ENCODE measurements at places on chromosomes 16 and 17.

- no peak for DNase-seq
These were observed 39.0 kb upstream of the LGALS9 start for GRCh38 chr17:27591986-27592385.

DNA sequence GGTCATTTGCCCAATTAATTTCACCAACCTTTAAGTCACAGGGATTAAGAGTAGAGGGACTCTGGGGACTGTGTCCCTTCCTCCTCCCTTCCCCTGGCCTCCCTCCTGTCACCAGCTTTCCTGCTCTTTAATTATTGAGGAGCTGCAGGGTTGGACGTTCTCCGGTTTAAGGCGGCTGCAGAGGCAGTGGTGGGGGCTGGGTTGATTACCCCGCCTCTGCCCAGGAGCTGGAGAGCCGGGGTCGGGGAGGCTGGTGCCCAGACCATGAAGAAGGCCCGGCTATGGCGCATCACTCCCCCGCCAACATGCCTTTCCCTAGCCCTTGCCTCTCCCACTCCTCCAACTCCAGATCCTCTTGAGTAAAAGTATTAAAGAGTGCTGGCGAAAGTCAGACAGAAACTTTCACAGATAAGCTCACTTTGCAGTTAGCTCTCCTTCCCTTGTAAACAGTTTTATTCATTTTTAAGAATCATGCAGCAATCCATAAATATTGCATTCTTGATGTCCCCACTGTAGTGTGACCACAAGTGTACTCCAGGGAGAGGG lies 1.1 kb upstream of the FOXJ1 start:
- DNase-seq, result no peak

DNA sequence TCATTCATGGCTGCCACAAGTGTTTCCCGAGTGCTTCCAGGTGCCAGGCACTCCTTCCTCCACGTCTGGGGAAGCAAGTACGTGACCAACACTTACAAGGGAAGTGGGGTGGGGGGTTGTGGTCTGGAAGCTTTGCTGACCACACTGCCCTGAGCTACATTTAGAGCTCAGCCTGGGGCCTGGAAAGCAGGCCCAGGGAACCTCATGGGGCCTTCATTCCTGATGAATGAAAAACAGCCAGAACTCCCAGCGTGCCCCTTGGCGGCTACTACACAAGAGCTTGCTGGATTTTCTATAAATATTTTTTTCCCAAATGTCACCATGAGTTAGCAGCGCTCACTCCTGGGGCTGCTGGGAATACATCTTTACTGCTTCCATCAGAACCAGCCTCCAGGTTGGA lies 73.3 kb downstream of the ABCC12 start:
- no peak for DNase-seq

DNA sequence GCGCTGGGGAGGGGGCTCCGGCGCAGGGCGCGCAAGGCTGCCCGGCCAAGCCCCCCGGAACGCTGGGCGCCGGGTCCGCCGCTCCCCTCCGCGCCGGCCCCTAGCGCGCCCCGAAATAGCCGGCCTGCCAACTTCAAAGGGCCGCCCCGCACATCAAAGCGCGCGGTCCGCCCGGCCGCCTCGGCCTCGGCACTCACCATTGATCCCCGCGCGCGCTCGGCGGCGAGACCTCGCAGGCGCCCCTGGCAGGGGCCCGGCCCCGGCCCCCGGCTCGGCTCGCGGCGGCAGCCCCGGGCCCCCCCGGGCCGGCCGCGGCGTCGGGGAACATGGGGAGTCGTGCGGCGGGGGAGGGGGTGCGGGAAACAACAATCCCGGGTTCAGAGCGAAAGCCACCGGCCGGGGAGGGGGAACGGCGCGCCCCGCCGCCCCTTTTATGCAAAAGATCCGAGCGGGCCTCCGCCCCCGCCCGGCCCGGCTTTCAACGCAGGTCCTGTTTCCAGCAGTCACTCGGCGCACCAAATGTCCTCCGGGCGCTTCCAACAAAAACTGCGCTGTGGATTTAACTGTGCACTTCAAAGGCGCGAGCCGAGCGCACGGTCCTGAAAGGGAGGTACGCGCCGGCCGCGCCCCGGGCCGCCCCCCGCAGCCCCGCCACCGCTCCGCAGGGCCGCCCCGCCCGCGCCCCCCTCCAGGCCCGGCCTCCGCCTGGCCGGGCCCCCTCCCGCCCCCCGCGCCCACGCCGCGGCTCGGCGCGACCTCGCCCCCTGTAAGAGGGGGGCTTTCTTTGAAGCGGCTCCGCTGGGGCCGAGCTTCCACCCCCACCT lies 608 bp downstream of the AXIN2 start:
- peak; percentile 52 for DNase-seq

GRCh38 chr16:69526831-69527655 lies 38.7 kb upstream of the NFAT5 start:
- no peak for DNase-seq

GRCh38 chr17:82703036-82703745 lies 4.7 kb upstream of the RAB40B start:
- no peak for DNase-seq

DNA sequence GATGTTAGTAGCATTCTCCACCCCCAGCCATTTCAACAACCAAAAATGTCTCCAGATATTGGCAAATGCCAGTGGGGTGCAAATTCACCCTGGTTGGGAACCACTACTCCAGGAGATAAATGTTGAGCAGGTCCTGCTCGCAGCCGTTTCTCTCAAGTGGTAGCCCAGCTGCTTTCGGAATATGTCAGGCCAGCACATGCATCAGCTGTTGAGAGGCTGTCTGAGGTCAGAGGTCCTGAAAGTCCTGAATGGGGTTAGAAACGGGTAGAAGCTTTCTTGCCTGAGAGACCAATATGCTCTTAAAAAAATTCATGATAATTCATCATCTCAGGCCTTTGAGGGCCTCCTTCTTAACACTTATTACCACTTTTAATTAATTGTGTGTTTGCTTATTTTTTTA lies 31.0 kb downstream of the TEKT5 start:
- no peak for DNase-seq
